ENCODE measurements at places on chromosomes 6 and 20.

DNA sequence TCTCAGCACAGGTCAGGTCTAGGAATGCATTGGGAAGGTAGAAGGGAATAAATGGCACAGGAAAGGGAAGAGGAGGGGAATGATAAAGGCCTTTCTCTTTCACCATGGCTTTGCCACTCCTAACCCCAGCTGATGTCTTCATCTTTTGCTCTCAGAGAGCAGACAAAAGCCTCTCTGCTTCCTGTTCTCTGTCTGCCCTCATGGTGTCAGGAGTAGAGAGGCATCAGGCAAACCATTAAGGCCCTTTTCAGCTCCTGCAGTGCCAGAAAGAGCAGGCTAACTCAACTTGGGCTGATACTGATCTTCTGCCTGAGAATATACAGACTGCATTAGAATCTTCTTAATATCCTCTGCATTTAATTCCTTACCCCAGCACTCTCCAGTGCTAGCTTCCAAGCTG is 48.0 kb upstream of the STXBP5 start:
- no peak for DNase-seq
- H3K27me3 ChIP-seq = peaks cover 9% of the 10 kb centered on the region
- no peaks in the 10 kb centered on the region for H3K36me3 ChIP-seq

- no peak for DNase-seq
- H3K36me3 ChIP-seq = no peaks in the 10 kb centered on the region
- H3K4me1 ChIP-seq = no peaks in the 10 kb centered on the region
- H3K27me3 ChIP-seq = no peaks in the 10 kb centered on the region
- no peak overlapping the region for H3K27ac ChIP-seq
- no peak overlapping the region for H3K4me3 ChIP-seq
Observed at GRCh38 chr20:55893031-55893430, 112.3 kb downstream of the CBLN4 start.

- no peaks in the 10 kb centered on the region for H3K36me3 ChIP-seq
- DNase-seq = no peak
- H3K27ac ChIP-seq = no peak overlapping the region
- H3K4me1 ChIP-seq = no peaks in the 10 kb centered on the region
- H3K4me3 ChIP-seq = no peak overlapping the region
Observed at GRCh38 chr6:40391851-40392517, 195.2 kb downstream of the LRFN2 start.

DNA sequence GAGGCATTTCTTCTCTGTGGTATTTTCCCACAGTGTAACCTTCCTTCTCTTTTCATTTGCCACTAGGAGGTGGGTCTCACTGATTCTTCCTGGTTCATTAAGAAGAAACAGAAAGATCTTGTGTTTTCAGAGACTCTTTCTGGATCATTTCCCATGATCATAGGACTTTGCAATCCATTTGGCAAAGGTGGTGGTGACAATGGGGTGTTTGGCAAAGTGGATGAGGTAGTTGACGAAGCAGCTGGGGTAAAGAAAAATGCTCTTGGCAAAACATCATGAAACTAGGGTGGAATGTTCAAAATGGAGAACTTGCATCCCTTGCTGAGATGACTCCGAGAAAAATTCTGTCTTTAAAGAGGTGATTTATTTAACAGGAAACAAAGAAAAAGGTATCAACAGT is 50.6 kb downstream of the TRAF3IP2 start:
- H3K36me3 ChIP-seq = no peaks in the 10 kb centered on the region
- peaks cover 49% of the 10 kb centered on the region for H3K4me1 ChIP-seq
- H3K27me3 ChIP-seq = no peaks in the 10 kb centered on the region
- no peak overlapping the region for H3K4me3 ChIP-seq
- H3K27ac ChIP-seq = no peak overlapping the region
- DNase-seq = no peak

DNA sequence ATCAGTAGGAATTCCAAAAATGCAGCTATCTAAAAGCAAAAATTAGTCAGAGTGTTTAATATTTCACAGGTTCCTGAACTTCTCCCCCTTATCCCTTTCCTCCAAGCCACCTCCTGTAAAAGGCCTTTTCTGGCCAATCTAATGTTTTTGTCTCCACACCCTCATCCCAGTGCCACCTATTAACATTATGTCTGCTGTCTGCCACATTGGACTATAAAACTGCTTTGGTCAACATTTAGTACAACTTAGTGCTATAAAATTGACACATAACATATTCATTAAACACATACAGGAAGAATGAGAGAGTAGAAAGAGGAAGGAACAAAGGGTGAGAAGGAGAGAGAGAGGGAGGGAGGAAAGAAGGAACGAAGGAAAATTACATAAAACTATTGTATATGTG is 47.7 kb downstream of the MMUT start:
- H3K4me1 ChIP-seq = peaks cover 2% of the 10 kb centered on the region
- no peaks in the 10 kb centered on the region for H3K36me3 ChIP-seq
- no peaks in the 10 kb centered on the region for H3K27me3 ChIP-seq
- peak; percentile 1 for DNase-seq

DNA sequence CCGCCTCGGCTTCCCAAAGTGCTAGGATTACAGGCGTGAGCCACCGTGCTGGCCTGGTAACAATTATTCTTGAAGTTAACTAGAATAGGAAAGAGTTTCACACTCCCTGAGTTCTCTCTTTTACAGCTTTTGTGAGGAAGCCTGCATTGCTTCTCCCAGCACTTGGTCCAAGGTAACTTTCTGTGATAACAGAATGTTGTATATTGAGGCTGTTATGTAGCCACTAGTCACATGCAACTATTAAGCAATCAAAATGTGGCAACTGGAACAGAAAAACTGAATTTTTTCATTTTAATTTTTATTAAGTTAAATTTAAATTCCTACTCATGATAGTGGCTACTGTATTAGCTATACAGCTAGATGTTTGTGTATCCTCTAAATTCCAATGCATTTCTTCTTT is 2.5 kb downstream of the TRIM38 start:
- no peaks in the 10 kb centered on the region for H3K27me3 ChIP-seq
- H3K4me1 ChIP-seq = peaks cover 21% of the 10 kb centered on the region
- DNase-seq = no peak
- peaks cover 37% of the 10 kb centered on the region for H3K36me3 ChIP-seq

DNA sequence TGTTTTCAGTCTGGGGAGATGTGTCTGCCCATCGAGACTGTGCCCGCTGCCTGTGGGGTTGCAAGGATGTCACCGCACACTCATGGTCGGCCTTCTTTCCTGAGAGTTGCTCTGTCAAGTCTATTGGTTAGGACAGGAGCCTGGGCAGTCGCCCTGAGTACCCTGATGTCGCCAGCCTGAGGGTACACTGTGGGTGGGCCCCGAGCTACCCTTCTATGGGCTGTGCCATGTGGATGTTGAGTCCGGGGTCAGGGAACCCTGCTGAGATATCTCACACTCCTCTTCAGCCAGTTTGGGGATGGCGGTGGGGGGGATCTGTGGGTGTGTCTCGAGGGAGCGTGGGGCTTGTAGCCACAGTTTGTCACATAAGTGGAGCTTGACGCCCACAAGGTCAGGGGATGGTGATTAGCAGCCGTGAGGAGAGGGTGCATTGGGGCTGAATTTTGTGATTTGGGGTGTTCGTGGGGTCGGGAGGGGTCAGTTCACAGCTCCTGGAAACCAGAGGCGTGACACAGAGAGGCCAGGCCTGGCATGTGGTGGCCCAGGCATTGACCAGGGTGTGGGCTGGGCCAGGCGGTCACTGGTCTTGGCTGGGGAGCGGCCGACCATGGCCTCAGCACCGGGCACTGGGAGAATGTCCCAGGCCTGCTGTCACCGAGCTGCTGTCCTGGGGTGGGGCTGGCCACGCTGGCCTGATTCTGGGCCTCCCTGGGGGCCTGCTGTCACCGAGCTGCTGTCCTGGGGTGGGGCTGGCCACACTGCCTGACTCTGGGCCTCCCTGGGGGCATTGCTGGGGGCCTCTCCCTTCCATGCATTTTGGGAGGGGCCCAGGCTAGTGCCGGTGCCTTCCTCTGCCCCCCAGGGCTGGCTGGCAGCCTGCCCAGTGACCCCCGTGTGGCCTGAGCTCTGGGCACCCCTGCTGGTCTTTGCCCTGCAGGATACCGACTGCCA is 1.6 kb upstream of the NPBWR2 start:
- no peak for DNase-seq
- H3K36me3 ChIP-seq = no peaks in the 10 kb centered on the region
- H3K27ac ChIP-seq = no peak overlapping the region

DNA sequence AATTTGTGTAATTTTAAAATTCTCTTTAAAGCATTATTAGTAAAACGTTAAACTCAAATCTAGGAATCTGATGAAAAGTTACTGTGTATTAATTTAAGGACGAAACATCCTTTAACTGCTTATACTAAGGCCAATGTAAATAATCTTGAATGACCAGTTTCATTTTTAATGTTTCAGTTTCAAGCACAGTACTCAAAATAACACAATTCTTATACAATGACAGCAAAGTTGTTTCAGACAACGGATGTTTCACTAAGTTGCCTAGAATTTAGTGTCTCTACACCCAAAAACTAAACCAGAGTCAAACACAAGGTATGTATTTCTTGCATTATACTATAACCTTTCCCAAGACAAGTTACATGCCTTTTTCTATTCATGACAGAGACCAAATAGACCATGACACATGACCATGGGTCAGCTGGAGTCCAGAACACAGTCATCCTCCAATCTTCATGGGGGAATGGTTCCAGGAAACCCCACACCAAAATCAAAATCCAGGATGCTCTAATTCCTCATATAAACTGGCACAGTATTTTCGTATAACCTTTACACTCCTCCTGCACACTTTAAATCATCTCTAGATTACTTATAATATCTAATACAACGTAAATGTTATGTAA is 7.7 kb downstream of the PHIP start:
- no peak for DNase-seq
- H3K4me1 ChIP-seq = peaks cover 11% of the 10 kb centered on the region
- H3K4me3 ChIP-seq = no peak overlapping the region
- H3K36me3 ChIP-seq = peaks cover 5% of the 10 kb centered on the region
- no peaks in the 10 kb centered on the region for H3K27me3 ChIP-seq

GRCh38 chr20:24729896-24730605 is 219.0 kb upstream of the CST7 start:
- H3K27me3 ChIP-seq = no peaks in the 10 kb centered on the region
- H3K4me3 ChIP-seq = no peak overlapping the region
- no peak for DNase-seq
- H3K27ac ChIP-seq = no peak overlapping the region
- H3K36me3 ChIP-seq = no peaks in the 10 kb centered on the region

- H3K27ac ChIP-seq = no peak overlapping the region
- no peak for DNase-seq
- no peaks in the 10 kb centered on the region for H3K36me3 ChIP-seq
- peaks cover 50% of the 10 kb centered on the region for H3K27me3 ChIP-seq
- no peaks in the 10 kb centered on the region for H3K4me1 ChIP-seq
Observed at GRCh38 chr20:57062696-57063270, 203.7 kb downstream of the BMP7 start.
